Activated T-helper 2 cell treated with anti-CD3 and anti-CD28 coated beads, Interferon-gamma antibody, Interleukin-2, Interleukin-4, amounts not matched to agents 10 μg/mL and 5 μg/mL and 100 μg/mL, durations not matched to agents 14 hours and 24 hours and 36 hours (primary cell): ENCODE measurements at places on chromosomes 2 and 18. TPM values are rescaled to one million over a fixed set of nuclear protein-coding genes. Genes with fewer than 3 reads are reported as not detected.

Gene GALNT3
- total RNA-seq, result 21.3 and 21.6 TPM in 2 replicates

Gene SULT1C2
- total RNA-seq, result not detected in 2 replicates

Gene ASPRV1
- total RNA-seq, result 1.0 and 1.1 TPM in 2 replicates

Gene AKAIN1
- not detected in 2 replicates for total RNA-seq

Gene GRHL1
- 0.90 and 1.4 TPM in 2 replicates for total RNA-seq

Gene GPAT2
- 18.0 and 19.1 TPM in 2 replicates for total RNA-seq

Gene GAL3ST2
- 1.3 and 1.9 TPM in 2 replicates for total RNA-seq

Gene PSD4
- 313 and 319 TPM in 2 replicates for total RNA-seq

Gene EMILIN1
- total RNA-seq, result 0.87 and 0.94 TPM in 2 replicates

Gene HJURP
- 50.5 and 52.4 TPM in 2 replicates for total RNA-seq

Gene KCNJ3
- total RNA-seq, result not detected in 2 replicates

Gene LIPG
- total RNA-seq, result 0.53 and 0.59 TPM in 2 replicates

Gene LCT
- 0.53 and 0.55 TPM in 2 replicates for total RNA-seq

Gene SH3RF3
- total RNA-seq, result 0.64 and 0.78 TPM in 2 replicates

Gene LYPD6
- total RNA-seq, result not detected in 2 replicates

Gene PROKR1
- not detected in 2 replicates for total RNA-seq

Gene MC5R
- total RNA-seq, result not detected in 2 replicates

Gene DNAJC5G
- total RNA-seq, result not detected in 2 replicates

Gene WNT6
- total RNA-seq, result not detected in 2 replicates

Gene ASB18
- not detected in 2 replicates for total RNA-seq

Gene INHBB
- total RNA-seq, result not detected in 2 replicates

Gene VPS54
- total RNA-seq, result 15.9 and 16.0 TPM in 2 replicates

Gene ABCG8
- total RNA-seq, result 0.23 TPM in 2 replicates

Gene GAD1
- 41.4 and 42.0 TPM in 2 replicates for total RNA-seq

Gene SH3YL1
- total RNA-seq, result 34.7 and 37.1 TPM in 2 replicates

Gene ARHGAP15
- total RNA-seq, result 54.1 and 58.3 TPM in 2 replicates

Gene ANKRD30BL
- not detected in 2 replicates for total RNA-seq

Gene FRZB
- total RNA-seq, result not detected in 2 replicates
